ENCODE measurements at places on chromosomes 6 and 20. TPM values are rescaled to one million over a fixed set of nuclear protein-coding genes. Genes with fewer than 3 reads are reported as not detected.

DNA sequence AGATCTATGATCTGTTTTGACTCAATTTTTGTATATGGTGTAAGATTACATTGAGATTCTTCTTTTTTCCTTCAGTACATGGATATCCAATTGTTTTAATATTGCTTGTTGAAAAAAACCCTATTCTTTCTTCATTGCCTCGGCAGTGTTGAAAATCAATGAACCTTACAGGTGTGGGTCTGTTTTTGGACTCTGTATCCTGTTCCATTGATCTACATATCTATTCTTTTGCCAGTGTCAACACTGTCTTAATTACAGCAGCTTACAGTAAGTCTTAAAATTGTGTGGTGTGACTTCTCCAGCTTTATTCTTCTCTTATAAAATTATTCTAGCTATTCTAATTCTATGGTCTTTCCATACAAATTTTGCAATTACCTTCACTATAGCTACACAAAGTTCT lies 81.8 kb upstream of the KCNK16 start:
- DNase-seq = no peak

DNA sequence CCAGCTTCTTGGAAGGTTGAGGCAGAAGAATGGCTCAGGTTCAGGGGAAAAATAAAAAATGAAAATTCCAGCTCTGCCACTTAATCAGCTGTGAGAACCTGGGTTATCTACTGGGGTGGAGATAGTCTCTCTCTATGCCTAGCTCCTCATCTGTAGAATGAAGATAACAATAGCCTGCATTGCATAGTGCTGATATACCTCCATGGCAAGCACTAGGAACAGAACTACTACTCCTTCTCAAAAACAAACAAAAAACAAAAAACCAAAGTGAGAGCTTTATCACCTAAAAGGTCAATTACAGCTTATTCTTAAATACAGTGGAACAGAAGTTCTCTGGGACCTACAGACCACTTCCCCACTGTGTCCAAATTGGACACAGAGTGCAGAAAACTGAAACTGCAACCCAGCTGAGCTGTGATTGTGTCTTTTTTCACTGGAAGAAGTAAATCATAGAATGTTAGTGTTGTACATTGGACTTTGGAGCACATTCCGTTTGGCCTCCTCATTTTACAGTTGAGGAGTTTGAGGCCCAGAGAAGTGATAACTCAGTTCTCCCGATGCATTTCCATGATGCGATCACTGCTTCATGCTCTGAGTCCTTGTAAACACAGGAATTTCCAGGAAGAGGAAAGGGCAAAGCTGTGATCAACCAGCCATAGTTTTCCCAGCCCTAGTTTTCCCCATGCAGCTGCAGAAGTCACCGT lies 23.3 kb downstream of the MTFR2 start:
- no peak for DNase-seq

DNA sequence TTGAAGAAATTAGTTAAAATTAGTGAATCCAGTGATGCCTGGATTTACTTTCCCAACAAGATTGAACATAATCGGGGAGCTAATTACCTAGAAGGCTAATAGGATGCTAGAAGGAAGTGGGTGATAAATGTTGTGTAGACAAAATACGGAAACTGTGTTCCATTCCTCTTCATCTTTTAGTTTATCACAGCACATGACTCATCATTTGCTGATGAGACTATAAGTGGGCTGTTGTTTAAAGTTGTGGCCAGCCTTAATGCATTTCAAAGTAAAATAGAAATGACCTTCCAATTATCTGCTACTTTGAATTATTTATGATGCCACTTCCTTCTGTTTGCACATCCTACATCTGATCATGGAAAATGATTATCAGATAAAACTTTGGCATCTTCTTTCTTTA lies 43.4 kb downstream of the OGFRL1 start:
- no peak for DNase-seq

DNA sequence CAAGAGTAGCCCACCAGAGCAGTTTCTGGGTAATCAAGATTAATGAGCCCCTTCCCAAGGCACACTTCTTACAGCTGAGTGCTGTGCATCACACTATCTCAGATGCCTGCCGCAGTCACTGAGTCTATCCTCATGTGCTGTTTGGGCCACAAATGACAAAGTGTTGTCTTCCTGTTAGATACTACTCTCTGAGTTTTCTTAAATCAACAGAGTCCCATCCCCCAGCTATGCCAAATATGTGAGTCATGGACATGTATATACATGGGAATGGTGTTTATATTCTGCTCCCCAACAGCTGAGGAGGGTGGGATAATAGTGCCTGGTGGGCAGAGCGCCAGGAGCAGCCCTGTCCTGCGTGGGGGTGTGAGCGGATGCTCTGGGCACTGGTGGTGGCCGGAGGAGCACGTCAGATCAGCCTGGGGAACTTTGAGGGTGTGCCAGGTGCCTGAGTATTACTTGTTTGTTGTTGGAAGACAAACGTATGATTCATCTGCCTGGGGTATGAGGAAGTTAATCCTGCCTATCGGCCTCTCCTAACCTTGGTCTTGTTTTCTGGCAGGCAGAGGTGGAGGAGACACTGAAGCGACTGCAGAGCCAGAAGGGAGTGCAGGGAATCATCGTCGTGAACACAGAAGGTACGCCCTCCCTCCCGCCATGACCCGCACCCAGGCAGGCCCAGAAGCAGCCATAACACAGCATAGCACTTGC lies 9.6 kb downstream of the DYNLRB1 start:
- DNase-seq = peak; percentile 89

The ARMH2 gene
- not detected for total RNA-seq

DNA sequence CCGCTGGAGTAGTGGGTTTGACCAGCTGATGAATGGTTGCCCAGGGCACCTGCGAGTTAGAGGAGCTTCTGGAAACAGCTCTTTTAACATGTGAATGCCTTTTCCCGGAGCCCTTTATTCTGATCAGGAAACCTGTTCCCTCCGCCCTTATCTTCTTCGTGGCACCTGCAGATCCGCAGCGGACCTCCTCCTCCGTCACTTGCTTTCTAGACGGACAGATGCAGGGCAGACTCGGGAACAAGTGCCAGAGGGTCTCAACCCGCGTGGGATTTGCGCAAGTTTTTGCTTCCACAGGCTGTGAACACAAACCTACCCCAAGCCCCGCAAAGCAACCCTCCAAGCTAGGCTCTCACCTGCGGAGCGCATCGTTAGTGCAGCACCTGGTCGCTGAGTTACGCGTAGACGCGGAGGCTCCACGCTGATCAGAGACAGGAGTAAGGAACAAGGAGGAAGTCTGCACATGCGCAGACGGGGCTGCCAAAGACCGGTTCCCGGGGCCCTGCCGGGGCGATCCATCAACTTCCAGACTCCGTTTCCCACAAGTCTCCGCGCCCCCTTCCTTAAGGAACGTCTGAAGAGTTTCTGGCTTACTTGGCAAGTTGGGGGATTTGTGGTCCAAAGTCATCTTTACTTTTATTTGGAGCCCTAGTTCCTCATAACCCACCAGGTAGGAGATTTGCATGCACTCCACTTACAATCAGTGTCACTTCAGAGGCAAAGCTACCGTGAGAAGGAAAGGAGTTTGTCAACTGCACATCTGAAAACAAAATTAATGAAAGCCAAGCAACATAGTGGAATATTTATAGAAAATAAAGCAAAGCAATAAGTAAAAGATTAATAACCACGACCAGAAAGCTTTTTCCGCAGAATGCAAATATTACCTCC lies 52.7 kb upstream of the ELMO2 start:
- peak; percentile 85 for DNase-seq

The TMEM74B gene
- not detected for total RNA-seq

The NKX2-4 gene
- total RNA-seq = not detected

- no peak for DNase-seq
Observed at GRCh38 chr6:36029464-36029863, 1.9 kb downstream of the MAPK14 start.

- DNase-seq = no peak
Observed at GRCh38 chr20:53750827-53751619, 157.4 kb upstream of the ZNF217 start.

- DNase-seq = no peak
Observed at GRCh38 chr20:12321736-12322135, 404.0 kb downstream of the BTBD3 start.

GRCh38 chr6:165952514-165952913 lies 215.1 kb downstream of the TBXT start:
- DNase-seq = no peak

GRCh38 chr6:50952092-50952907 lies 133.6 kb downstream of the TFAP2B start:
- DNase-seq = no peak

The KCNG1 gene
- 6.2 TPM for total RNA-seq

The RFX6 gene
- 0.66 TPM for total RNA-seq

GRCh38 chr6:90286884-90287488 lies 9.7 kb downstream of the BACH2 start:
- peak; percentile 25 for DNase-seq

The TAGAP gene
- 0.99 TPM for total RNA-seq

The TENT5A gene
- 8.2 TPM for total RNA-seq

DNA sequence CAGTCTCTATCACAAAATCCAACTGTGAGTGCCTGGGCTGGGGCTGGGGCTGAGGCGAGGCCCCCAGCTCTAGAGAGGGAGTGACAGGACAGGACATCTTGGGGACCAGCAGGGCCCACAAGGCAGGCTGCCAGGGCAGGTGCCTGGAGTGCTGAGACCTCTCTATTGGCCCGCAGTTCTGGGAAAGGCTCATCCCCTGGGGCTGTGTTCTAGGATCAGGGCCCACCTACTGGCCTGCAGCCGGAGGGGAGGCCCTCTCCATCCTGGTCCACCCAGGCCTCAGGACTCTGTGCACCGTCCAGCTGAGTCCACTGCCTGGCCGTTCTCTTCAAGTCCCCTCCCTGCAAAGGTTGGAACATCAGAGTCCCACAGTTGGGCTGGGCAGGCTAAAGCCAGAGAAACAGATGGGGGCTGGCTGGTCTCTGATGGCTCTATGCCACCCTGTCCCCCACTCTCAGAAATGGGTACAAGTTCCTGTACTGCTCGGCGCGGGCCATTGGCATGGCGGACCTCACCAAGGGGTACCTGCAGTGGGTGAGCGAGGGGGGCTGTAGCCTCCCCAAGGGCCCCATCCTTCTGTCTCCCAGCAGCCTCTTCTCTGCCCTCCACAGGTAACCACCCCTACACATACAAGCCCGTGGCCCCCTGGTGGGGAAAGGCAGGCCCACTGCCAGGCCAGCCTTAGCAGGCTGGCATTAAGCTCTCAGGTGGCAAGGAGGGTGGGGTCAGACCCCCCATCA lies 9.0 kb downstream of the EMILIN3 start:
- no peak for DNase-seq

DNA sequence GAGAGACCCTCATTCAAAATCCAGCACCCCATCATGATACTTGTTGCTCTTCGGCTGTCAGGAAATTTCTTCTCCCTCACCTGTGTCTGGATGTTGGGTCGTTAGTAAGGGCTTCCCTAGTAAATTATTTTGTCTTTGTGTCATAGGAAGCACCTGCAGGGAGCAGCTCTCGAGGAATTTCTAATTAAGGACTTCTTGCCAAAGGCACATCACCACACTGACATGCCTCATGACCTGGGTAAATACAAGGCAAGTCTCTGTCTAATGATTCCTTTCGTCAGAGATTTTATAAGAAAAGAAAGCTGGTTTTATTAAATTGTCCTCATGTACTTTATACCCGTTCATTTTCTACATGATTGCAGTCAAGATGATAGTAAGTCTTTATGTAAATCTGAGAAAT lies at the start of gene NOX3:
Gene NOX3 (minus strand): TSS at position 74 of the 400 bp plus-strand sequence. CDS start 39 bp downstream, at position 35.
- no peak for DNase-seq

The SPATA2 gene
- 7.3 TPM for total RNA-seq

- peak; percentile 20 for DNase-seq
Observed at GRCh38 chr6:116969211-116969863, 92.3 kb downstream of the RFX6 start.

GRCh38 chr6:4155848-4156466 lies 20.6 kb upstream of the ECI2 start:
- peak; percentile 84 for DNase-seq

- DNase-seq = peak; percentile 6
Observed at GRCh38 chr20:1674361-1674760, 16.8 kb upstream of the SIRPG start.

DNA sequence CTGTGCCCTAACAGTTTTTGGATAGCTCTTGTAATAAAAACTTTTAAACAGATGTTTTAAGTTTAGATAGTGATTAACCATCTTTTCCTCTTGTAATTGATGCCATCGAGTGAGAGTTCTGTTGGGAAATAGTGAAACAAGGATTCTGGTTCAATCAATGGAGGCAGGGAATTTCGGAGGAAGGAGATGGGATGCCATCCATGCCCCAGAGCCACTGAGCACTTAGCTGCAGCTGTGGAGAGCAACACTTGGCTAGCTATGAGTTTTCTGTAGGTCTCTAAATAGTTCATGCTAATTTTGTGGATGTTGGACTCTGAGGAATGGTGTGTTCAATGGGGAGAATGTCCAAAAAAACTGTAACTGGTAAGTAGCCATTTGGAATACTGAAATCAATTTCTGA lies 16.7 kb downstream of the CBFA2T2 start:
- DNase-seq = no peak

The UTRN gene
- 112 TPM for total RNA-seq

DNA sequence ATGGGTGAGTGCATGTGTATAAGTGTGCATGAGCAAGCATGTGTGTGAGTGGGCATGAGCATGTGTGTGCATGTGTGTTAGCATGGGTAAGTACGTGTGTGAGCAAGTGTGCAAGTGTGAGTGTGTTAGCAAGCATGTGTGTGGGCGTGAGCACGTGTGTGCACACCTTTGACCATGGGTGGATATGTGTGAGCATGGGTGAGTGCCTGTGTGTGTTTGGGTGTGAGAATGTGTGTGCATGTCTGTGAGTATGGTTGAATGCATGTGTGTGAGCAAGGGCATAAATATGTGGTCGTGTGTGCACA lies 84.6 kb downstream of the DLL1 start:
- DNase-seq = no peak

GRCh38 chr20:40749985-40750506 lies 61.0 kb upstream of the MAFB start:
- no peak for DNase-seq

GRCh38 chr6:119324718-119325117 lies 24.8 kb downstream of the MAN1A1 start:
- DNase-seq = no peak

DNA sequence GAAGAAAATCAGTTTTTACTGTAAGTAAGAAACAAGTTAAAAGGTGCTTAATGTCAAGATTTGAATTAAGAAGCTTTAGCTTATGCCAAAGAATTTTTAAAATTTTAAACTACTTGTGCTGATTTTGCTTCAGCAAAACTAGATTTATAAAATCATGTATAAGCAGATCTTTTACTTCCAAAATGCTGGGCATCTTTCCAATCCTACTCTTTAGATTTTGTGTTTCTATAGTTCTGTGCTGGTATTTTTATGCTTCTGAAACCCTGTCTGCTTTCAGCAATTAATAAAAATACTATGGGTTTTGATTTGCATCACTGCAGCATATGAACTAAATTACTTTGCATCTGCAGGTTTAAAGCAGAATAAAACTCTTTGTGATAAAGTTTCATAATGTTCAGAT lies 238.6 kb upstream of the RNF217 start:
- DNase-seq = no peak

- DNase-seq = no peak
Observed at GRCh38 chr6:44715925-44716324, 328.4 kb downstream of the CDC5L start.

- DNase-seq = no peak
Observed at GRCh38 chr6:115891111-115891669, 169.5 kb downstream of the FRK start.
